ENCODE measurements at places on chromosomes 12 and 14.

GRCh38 chr14:88470542-88471440 is 84.0 kb downstream of the PTPN21 start:
- no peak for DNase-seq

DNA sequence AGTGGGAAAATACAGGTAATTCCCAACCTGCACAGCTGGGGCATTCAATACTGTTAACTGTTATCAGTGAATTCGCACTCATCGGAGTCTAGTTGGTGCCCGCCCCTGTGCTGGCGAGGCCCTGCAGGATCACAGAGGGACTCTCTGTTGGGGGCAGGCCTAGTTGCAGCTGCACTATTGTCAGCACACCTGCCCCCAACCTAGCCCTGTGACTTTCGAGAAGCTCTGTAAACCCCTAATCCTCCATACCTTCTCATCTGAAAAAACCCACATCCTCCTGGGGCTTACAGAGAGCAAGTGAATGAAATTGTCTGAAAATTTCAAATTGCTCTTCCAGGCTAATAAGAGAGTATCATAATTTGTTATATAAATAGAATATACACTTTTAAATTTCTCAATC is 132.2 kb upstream of the NUDT4 start:
- DNase-seq, result peak; percentile 10

- DNase-seq, result no peak
Measured at GRCh38 chr12:17304503-17305347, 698.8 kb upstream of the LMO3 start.

- no peak for DNase-seq
Measured at GRCh38 chr12:132452596-132453350, 37.2 kb upstream of the FBRSL1 start.

DNA sequence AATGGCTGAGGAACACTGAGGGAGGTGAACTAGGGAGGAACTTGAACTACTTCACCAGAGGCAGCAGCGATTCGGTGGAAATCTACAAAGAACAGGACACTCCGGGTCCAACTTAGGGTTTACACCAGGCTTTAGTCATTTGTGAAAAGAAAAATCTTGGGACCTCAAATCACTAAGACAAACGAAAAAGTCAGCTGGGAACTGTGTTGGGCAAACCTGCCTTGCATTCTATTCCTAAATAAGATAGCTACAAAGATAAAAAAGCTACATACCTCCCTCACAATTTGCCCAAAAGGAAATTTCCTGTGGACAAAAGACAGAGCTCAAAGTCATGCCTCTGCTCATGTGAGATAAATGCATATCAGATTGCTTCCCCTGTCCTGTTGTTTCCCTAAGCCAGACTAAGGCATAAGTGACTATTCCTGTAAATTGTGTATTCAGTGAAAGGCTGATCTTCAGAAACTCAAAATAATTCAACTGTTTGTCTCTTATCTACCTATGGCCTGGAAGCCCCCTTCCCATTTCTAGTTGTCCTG is 106.6 kb downstream of the APAF1 start:
- DNase-seq, result no peak

DNA sequence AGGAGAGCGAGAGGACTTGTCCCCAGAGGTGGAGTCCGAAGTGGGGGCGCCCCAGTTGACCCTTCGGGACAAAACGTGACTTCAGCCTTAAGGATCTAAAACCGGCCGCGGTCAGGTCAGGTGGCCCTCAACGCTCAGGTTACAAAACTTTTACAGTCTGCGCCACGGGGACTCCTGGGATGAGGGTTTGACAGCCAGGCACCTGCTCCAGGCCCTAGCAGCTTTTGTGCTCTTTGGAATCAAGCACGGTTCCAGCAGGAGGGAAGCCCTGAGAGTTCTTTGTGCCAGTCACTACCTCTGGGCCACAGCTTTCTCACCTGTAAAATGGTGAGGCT is 337 bp downstream of the ZC2HC1C start:
- no peak for DNase-seq

DNA sequence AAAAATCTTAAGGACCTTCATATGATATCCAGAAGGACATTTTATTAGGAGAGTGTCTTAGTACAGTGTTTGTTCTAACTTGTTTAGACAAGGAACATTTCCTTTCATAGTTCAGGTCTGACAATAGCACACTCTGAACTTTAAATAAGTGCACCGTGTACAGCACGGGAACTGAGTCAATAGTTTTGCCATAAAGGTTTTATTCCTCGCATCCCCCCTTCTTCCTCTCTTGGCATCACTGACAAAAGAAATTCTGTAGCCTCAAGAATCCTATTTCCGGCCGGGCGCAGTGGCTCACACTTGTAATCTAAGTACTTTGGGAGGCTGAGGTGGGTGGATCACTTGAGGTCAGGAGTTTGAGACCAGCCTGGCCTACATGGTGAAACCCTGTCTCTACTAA is 58.3 kb downstream of the TMCC3 start:
- no peak for DNase-seq

- no peak for DNase-seq
Measured at GRCh38 chr12:48696626-48697025, 14.6 kb upstream of the KANSL2 start.

GRCh38 chr14:30227876-30228275 is 300.2 kb upstream of the PRKD1 start:
- no peak for DNase-seq

GRCh38 chr12:56753566-56753965 is 1.4 kb upstream of the PRIM1 start:
- no peak for DNase-seq

- no peak for DNase-seq
Measured at GRCh38 chr14:72685456-72685855, 208.4 kb downstream of the DPF3 start.

GRCh38 chr14:90700933-90701776 is 115.1 kb downstream of the TTC7B start:
- DNase-seq, result no peak

GRCh38 chr14:20413744-20414082 is 412 bp upstream of the TEP1 start:
- DNase-seq, result peak; percentile 28

GRCh38 chr14:104069541-104069940 is 16.0 kb upstream of the ASPG start:
- DNase-seq, result no peak

- DNase-seq, result no peak
Measured at GRCh38 chr14:68564191-68564825, 228.6 kb downstream of the ZFP36L1 start.

GRCh38 chr12:113874999-113875561 is 91.0 kb downstream of the RBM19 start:
- DNase-seq, result no peak

DNA sequence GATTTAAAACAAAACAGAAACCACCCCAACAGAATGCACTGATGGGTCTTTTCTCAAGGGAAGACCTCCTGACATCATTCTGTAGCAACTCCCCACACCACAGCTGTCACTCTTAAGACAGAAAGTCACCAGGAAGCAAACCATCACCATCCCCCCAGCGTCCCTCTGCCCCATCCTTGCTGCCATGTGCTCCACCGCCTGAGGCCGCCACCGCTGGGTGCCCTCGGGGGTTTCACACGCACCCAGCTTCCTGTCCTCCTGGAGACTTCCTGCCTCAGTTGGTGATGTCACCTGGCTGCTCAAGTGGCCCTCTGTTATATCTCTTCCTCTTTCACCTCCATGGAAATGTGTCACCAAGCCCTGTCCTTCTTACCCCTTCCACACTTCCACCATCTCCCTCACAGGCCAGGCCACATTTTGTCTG is 71.4 kb upstream of the GPR68 start:
- peak; percentile 77 for DNase-seq

DNA sequence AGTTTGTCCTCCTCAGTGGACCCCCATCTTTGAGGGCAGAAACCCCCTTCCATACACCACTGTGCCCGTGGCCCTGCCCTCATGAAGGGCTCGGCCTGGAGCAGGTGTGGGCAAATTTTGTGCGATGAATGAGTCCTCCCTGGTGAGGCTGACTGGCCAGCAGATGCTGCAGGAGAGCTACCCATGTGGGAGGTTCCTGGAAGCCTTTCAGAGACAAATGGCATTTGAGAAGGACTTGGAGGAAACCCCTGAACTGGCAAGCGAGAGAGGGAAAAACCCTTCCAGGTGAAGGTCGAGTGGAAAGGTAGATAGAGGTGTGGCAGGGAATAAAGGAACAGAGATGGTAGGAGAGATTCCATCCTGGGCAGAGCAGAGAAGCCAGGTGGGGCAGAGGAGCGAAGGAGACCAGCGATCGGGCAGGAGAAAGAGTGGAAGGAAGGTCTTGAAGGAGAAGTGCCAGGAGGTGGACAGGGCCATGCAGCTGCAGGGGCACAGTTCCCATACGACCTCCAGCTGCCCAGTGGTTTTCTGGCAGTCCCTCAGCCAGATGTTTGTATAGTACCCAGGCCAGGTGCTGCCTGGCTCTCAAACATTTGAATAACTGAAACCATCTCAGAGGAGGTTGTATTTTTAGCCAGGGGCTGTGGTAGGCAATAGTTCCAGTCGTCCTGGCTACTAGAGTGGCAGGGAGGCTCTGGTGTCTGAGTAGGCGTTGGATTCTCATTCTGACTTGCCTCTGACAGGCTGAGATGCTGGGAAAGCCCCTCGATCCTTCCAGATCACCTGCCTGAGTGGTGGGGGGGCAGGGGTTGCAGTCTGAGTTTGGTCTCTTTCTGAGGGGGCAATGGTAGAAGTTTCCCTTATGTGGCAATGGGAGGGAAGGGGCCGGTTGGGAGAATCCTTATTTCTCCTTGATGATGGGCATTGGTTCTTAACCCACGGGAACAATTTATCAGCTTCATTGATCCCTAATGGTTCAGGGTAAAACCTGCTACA is 40.1 kb downstream of the FBXL14 start:
- DNase-seq, result peak; percentile 58

- peak; percentile 72 for DNase-seq
Measured at GRCh38 chr12:46219877-46220655, 48.8 kb downstream of the SLC38A1 start.

DNA sequence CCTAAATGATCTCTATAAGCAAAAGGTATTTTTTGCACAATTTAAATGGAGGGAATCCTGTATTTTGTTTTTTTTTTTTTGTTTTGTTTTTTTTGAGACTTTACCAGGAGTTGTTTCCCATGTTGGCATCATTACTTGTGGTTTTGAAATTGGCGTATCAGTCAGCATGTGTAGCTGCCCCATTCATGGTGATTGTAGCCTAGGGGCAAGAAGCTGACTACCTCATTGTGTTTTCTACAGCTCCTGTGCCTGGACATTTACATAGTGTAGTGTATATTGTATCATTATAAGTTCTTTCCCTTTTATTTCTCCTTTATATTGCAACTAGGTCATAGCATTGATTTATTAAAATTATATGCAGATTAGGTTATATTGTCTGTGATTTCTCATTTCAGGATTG is 24.5 kb downstream of the SAMD4A start:
- no peak for DNase-seq

DNA sequence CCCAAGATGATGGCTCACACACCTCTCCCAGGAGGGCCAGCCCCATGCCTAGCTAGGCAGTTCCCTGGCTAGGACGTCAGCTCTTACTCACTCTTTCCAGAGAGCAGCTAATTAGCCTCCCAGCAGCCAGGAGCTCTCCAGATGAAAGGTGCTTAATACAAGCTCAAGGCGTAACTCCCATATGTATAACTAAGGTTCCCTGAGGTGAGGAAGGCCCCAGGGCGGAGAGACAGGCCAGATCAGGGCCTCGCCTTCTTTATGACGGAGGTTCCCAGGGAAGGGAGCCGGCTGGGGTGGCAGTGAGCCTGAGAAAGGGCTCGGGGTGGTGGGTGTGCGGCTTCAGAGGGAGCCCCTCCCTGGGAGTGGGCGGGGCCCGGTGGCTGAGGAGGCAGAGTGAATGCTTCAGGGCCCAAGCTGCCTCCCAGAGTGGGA is 26.4 kb upstream of the ZFP36L1 start:
- peak; percentile 54 for DNase-seq

DNA sequence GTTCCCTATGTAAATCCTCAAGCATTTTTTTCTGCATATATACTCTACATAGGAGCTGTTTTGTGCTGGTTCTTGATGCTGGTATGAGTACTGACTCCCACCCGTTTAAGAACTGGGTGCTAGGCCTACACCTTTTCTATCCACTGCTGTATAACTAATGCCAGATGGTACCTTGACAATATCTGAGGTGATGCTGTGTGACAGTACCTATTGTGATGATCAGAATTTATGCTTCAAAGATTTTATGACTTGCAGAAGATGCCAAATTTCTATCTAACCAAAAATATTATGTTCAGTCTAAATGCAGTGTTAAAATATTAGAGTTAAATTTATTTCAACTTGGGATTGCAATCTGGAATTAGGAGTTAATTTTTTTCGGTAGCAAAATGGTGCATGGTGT is 272.3 kb upstream of the NOVA1 start:
- DNase-seq, result no peak

GRCh38 chr12:38374751-38375150 is 58.2 kb downstream of the ALG10B start:
- DNase-seq, result no peak

DNA sequence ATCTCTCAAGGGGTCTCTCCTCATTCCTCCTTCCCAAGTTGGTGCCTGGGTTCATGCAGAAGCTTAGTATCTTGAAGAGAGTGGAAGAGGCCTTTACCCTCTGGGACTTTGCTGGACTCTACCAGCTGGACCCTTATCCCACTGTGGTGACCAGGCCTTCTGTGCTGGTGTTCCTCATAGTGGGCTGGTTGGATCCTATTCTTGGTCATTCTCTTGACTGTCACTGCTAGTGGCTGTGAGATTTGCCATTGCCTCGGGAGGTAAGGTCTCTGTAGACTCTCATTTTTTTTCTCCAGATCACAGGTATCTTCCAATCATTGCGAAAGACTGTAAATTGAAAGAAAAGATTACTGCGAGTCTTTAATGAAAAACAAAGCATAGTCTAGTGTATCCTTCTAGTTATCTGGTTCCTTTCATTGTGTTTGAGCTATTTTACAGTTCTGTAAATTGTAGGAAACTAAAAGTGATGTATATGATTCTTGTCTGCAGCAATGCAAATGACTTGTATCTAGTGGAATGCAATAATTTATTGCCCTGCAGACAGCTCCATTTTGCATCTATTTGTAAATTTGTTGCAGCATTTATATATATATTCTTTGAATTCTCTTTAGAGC is 217.9 kb downstream of the AEBP2 start:
- DNase-seq, result no peak

GRCh38 chr14:101893759-101894158 is 70.6 kb upstream of the DYNC1H1 start:
- no peak for DNase-seq

GRCh38 chr14:68081489-68081888 is 261.9 kb downstream of the RAD51B start:
- no peak for DNase-seq

DNA sequence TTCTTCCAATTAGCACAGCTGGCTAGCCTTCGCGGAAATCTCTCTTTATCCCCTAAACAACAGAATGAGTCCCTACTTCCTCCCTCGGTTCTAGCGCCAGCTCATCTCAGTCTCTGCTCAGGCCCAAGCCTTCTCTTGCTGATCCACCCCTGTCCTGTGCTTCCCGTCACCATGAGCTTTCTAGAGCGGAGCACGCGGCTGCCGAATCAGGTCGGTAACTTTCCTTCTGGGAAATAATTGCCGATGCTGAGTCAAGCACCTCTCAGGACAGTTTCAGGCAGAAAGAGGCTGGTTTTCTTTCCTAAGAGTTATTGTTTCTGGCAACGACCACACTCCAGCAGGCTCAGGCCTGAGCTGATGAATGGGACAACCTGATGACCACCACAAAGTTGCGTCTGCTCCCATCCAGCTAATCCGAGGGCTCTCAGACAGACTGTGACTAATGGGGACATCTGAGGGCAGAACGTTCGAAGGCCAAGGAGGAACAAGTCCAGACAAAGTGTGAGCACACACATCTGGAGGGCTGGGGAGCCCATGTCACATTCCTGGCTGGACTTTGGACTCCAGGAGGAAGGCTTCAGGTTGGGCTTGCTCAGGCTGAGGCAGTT is 13.6 kb upstream of the GPR68 start:
- no peak for DNase-seq

- no peak for DNase-seq
Measured at GRCh38 chr12:42364692-42365091, 38.7 kb downstream of the PPHLN1 start.

GRCh38 chr12:3313675-3314663 is 177.0 kb upstream of the PRMT8 start:
- DNase-seq, result peak; percentile 15

Measured in stimulated activated CD4-positive, alpha-beta T cell treated with anti-CD3 and anti-CD28 coated beads, Interleukin-2, amount 100 ng/mL, for 24 hours (primary cell).